ENCODE measurements at places on chromosomes 2 and 18.

DNA sequence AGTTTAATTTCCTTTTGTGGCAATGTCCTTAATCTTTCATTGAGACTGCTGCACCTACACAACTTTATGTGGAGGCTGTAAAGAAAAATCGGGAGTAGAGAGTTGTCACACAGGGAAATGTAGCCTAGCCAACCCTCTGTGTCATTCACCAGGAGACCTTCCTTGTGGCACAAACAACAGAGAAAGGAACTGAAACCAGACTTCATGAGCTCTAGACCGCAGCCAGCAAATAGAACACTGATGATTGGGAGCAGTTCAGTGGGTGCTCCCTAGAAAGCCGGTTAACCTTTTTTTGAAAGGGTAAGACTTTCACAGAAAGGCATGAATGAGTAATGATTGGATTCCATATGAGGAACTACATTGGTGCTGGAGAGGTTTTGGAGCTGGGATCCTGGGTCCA is 1752.4 kb upstream of the CELF4 start:
- DNase-seq, result no peak

DNA sequence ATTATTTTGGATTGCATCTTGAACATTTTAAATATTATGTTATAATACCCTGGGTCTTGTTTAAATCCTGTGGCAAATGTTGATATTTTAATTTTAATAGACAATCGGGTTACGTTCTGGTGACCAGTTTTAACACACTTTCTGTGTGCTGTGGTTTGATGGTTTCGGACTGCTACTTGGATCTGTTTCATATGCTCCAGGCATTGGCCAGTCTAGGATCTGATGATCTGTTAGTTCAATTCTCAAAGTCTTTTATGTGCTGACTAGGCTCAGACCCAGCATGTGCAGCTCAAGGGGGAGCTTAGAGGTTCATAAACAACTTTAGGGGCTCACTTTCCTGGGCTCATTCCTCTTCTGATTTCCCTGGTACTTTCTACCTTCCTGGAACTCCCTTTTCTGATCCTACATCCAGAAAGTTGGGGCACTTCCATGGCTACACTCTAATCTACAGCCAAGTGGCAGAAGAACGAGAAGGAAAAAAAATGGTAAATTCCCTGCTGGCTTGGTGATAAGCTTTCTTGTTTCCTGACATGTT is 5.0 kb upstream of the ZBTB14 start:
- DNase-seq, result no peak

GRCh38 chr18:60024857-60025256 is 125.1 kb downstream of the PMAIP1 start:
- DNase-seq, result no peak

DNA sequence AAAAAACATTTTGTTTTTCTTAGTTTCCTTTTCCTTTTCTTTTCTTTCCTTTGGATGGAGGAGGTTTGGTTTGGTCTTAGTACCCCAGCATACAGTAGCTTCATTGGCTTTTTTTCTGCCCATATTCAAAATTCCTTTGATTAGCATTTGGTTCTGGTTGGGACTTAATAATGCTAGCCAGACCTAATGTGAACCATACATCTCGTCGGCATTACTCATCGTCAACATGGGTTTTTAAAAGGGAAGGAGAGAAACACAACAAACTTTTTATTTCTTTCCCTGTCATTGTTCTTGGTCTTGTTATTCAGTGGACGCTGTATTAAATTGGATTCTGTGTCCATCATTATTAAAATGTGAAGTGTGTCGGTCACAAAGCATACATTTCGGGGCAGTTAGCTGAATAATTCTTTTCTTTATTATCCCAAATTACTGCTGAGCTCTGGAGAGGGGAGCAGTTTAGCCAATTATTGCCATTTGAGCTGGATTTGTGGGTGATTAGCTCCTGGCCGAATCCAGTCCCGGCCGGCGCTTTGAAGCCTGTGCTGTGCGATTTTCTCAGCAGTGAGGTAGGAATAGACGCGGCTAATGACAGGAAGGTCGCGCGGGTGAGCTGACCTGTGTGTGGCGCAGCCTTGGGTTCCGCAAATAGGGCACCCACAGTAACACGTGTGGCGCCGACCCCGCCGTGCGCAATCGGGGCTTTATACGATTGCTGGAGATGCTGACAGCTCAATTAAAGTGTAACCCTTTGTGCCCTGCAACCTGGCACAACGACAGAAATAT is 303.3 kb downstream of the GBX2 start:
- no peak for DNase-seq

GRCh38 chr2:47628904-47629303 is 154.0 kb upstream of the MSH6 start:
- DNase-seq, result no peak

DNA sequence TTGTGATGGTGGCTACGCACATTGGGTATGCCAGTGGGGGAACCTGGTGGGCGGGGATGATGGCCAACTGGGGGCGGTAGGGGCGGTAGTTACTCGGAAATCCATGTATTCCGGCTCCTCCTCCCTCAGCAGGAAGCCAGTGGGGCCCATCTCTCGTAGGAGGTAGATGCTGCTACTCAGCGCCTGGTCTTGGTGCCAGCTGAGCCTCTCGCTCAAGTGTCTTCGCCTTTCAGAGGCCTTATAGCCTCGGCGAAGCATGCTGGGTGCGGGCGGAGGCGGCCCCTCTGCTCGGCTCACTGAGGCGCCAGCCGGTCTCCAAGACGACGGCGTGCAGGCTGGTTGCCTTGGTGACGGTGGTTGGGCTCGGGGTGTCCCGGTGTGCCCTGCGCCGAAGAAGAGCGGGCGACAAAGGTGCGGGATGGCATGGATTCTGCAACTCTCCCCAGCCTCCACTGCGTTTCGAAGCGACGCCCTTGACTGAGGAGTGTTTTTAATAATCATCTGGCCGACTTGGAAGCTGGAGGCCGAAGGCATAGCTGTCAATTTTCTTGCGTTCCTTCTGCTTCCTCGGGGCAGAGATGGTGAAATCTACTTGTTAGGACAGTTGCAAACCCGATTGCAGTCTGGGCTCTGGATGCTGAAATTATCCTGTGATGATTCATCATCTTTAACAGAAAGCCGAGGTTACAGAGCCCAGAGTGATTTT is at the start of gene ZSWIM2:
ZSWIM2 (minus strand) TSS at position 298 of the 706 bp plus-strand sequence; CDS start at position 258, 40 bp downstream.
- peak; percentile 67 for DNase-seq

DNA sequence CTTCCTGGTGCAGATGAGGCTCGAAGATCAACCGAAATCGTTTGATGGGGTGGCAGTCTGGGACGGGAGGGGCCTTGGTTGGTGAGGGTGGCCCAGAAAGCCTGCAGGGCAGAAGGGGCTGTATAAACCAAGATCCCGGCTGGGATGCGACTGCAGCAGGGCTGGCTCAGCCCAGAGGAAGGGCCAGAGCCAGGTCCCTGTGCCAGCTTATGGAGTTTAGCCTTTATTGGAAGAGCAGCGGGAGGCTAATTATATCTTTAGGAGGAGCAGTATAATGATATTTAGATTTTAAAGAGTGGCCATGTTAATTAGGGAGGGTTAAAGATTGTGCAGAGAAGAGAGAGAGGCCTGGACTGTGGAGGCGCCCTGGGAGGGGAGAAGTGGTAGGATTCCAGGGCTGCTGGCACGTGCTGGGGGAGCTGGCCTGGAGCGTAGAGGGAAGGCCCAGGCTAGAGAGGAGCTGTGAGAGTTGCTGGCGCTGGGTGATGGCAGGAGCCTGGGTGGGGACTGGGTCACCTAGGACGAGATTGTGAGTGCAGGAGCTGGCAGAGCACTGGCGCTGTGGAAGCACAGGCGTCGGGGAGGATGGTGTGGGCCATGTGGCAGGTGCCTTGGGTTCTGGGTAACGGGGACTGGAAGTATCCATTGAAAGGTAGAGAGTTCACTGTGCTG is 25.1 kb downstream of the TRAF3IP1 start:
- DNase-seq, result no peak

- DNase-seq, result no peak
These were observed 34.7 kb upstream of the CDK5R2 start for GRCh38 chr2:218924757-218925156.

GRCh38 chr2:239596792-239597191 is 196.0 kb upstream of the HDAC4 start:
- DNase-seq, result peak; percentile 20

GRCh38 chr2:231369580-231370428 is 25.7 kb upstream of the B3GNT7 start:
- no peak for DNase-seq

DNA sequence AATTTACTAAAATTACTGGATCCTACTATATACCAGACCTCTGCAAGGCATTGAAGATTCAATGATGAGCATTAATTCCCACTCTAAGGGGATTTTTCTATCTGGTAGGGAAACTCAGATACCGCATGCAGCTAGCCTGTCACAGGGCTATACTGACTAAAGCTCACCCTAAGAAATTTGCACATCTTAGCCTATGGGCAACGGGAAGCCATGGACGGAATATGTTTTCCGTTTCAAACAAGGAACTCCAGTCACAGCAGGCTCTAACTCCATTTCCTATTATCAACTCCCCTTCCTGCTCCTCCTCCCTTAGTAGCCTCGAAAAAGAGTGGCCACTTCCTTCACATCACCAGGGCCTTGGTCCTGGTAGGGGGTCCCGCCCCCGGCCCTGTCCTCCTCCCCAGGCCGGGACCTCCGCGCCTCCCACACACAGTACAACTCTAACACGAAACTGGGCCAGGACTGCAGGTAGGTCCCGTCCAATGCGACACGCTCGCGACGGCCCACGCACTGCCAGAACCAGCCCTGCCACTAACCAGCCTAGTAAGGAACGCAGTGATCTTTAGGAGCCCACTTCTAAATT is 659 bp upstream of the COX5B start:
- no peak for DNase-seq

- DNase-seq, result no peak
These were observed 247.1 kb downstream of the BCL11A start for GRCh38 chr2:60306267-60306861.

Measured in psoas muscle (tissue), 8 donors.